MM.1S (cell line): ENCODE measurements at places on chromosomes 11 and 22.
A peak's percentile ranks its signal among the peaks of the same experiment; 100 is the strongest.

GRCh38 chr11:10770626-10771254 is 19.7 kb downstream of the CTR9 start:
- DNase-seq, result peak; percentile 44

DNA sequence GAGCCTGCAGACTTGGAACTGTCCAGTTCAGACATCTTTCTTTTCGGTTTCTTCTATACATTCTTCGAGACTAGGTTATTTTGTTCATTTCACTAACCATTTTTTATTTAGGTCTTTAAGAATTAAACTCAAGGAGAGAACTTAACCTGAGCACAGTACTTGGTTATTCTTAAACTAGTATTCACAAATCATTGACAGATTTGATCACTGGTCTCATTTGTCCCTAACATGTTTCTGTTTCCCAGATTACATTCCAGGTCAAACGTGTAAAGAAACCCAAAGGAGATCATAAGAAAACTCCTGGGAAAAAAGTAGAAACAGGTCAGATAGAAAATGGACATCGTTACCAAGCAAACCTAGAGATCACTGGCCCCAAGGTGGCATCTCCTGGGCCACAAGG is 85.1 kb downstream of the TTC17 start:
- DNase-seq, result no peak

DNA sequence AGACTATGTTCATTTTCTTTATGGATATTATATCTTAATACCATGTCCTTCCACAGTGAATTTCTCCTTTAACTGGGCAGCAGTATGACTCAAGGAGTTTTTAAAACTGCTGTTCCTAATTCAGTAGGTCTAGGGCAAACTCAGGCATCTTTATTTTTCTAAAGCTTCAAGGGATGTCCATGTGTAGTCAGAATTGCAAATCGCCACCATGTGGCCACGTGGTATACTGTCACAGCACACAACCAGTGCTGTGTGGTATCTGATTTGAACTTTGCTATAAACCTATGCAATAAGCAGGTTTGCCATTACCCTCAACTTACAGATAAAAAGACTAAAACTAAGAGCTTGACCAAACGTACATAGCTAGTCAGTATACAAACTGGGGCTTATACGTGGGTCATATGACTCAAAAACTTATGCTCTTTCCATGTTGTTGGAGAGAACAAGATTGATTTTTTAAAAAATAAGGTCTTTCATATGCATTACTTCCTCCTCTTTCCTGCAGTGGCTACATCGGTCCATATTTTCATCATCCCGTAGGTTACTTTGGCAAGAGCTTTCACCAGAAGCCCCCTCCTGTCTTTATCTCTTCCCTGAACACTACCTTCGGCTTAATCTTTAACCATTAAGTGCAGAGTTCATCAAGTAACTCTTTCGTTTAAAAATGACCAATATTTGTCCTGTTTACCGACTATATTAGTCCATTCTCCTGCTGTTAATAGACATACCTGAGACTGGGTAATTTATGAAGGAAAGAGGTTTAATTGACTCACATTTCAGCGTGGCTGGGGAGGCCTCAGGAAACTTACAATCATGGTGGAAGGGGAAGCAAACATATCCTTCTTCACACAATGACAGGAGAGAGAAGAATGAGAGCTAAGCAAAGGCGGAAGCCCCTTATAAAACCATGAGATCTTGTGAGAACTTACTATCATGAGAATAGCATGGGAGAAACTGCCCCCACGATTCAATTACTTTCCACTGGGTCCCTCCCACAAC is 8.0 kb upstream of the HTATIP2 start:
- peak; percentile 55 for DNase-seq

DNA sequence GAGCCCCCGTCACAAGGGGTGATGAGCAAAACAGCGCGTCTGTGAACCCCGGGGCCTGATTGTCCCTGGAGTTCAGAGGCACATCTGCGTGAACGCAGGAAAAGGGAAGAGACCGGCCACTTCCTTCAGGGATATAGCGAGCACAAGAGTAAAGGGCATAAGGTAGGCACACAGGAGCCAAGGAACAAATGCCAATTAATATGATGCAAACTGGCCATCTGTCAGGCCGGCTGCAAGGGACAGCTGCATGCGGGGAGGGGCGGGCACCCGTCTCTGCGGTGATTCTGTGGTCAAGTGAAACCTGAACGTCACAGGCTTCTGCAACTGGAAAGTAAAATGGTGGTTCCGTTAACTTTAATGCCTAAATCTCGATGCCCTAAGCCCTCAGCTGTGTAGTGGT is 64.7 kb downstream of the TRIM29 start:
- no peak for DNase-seq

- DNase-seq, result peak; percentile 53
These were observed 1.9 kb downstream of the CHRM4 start for GRCh38 chr11:46389450-46390330.

DNA sequence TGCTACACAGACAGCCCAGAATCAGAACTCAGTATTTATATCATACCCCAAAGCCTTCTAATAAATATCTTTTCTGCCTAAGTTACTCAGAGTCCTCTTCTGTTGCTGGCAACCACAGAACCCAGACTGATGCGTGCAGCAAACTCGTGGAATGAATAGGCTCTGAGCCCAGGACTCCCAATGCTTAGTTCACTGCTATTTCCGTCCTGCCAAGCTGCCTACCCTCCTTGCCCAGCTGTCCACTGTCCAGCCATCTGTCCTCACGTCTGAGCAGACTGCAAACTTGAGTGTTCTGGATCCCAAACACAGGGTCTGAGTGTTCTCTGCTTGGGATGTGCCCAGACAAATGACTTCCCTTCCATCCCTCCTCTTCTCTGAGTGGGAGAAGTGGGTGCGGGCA is 19.4 kb downstream of the PTPN5 start:
- no peak for DNase-seq

- DNase-seq, result no peak
These were observed 25.5 kb upstream of the CTSC start for GRCh38 chr11:88363004-88363403.

DNA sequence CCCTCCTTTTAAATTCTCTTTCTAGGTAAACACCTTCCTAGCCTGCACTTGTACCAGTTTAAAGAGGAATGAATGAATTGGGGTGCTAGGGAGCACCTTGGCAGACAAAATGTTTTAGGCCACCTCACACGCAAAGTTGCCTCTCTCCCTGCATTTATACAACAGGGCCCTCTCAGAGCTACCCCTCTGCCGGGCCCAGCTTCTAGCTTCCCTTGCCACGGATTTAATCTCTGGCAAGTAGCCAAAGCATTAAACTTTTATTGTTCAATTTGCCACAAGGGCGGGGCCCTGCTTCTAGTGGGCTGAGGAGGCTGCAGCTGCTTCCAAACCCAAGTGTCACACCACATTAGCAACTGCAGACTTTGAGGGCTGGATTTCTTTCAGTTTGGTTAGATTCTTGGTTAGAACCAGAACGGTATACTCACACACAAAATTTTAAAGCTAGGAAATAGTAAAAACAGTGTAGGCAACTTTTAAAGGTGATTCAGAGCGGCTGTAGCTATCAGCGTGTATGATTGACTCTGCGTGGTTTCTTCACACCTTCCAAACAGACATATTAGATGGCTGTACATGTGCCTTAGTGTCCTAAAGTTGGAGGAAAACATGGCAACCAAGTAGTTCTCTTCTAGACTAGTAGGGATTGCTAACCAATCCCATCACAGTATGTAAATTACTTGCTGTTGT is 6.5 kb downstream of the KREMEN1 start:
- DNase-seq, result no peak

- DNase-seq, result no peak
These were observed 5.6 kb upstream of the TIRAP start for GRCh38 chr11:126277322-126277721.

GRCh38 chr22:46008836-46009596 is 32.1 kb upstream of the WNT7B start:
- DNase-seq, result no peak

DNA sequence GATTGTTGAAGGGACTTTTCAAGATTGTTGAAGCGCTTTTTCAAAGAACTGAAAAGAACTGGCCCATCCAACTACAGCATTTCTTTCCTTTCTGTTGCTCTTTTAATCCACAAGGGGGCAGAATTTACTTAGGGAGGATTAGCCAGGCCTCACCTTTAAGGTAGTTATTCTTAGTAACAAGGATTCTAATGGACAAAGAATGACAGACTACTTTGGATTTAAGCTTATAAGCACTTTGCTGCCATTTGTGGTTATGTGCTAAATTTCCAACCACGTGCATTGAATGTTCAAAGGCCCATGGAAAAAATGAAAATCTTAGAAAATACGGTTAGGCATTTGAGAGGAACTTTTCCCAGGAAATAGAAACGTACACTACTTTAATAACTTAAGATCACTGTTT is 49.5 kb upstream of the HSPA8 start:
- peak; percentile 62 for DNase-seq

- no peak for DNase-seq
These were observed 123.7 kb downstream of the KCNQ1OT1 start for GRCh38 chr11:2576111-2576510.

- no peak for DNase-seq
These were observed 49.8 kb upstream of the SCUBE2 start for GRCh38 chr11:9141186-9141585.

- no peak for DNase-seq
These were observed 98.1 kb downstream of the TBC1D22A start for GRCh38 chr22:46860562-46860961.

- no peak for DNase-seq
These were observed 3.7 kb downstream of the F2 start for GRCh38 chr11:46722566-46723358.

GRCh38 chr11:35751664-35752061 is 89.1 kb downstream of the TRIM44 start:
- DNase-seq, result no peak

DNA sequence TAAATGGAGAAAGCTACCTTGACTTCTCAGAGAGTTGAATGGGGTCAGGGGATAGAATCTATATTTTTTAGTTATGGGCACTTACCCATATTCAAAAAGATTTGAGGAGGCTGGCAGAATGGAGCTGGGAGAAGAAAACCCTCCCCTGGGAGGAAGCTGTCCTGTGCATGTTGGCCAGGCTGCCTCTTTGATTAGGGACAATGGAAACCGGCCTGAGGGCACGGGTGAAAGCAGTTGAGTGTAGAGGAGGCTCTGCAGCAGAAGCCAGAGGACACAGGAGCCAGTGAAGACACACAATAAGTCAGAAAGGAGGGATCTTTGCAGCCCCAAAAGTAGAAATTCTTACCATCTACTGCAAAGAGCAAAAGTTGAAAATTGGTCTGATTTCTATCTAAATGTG is 66.6 kb upstream of the B3GAT1 start:
- DNase-seq, result no peak

- no peak for DNase-seq
These were observed 23.7 kb downstream of the ADAMTS8 start for GRCh38 chr11:130404727-130405126.

DNA sequence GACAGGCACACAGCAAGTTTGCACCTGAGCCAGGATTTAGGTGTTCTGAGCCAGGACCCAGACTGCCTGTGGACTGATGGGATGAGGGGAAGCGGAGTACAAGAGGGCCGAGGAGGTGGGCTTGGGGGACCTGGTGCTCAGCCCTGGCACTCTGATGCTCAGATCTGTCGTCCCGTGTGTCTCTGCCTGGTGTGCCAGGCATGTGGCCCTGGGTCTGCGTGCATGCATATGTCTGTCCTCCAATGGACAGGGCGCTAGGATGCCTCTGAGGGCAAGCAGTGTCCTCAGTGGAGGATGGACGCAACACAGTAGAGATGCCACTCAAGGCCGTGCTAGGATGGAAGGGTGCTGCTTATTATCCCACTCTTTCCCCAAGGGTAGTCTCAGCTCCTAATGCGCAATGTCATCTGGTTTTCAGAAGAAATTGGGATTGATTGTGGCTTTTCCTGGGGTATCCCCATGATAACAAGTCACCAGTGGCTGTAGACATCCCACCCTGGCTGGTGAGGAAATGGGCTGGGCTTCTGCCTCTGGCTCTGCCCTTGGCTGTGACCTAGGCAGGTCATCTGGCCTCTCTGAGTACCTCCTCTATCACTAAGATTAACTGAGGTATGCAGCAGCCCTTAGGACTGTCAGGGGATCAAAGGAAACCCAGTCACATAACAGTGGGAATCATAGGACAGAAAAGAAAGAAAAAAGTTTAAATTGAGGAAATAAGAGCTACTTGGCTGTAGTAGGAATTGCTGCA is 35.7 kb upstream of the SUSD2 start:
- no peak for DNase-seq

GRCh38 chr11:75191330-75191717 is 40.4 kb downstream of the SLCO2B1 start:
- DNase-seq, result no peak

DNA sequence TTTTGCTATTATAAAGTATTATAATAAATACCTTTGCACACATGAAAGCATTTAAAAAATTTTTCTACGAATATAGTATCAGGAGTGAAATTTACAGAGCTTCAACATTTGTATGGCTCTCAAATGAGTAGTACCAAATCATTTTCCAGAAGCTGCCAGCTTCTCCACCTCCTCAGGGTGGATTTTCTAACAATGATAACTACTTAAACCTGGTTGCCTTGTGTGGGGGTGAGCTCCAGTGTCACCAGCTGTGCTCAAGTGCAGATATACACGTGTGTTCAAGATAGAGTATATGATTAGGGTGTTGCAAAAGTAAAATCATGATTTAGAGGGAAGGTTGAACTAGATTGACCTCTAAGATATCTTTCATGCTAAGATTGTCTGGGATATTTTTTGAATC is 48.2 kb downstream of the HORMAD2 start:
- DNase-seq, result no peak

DNA sequence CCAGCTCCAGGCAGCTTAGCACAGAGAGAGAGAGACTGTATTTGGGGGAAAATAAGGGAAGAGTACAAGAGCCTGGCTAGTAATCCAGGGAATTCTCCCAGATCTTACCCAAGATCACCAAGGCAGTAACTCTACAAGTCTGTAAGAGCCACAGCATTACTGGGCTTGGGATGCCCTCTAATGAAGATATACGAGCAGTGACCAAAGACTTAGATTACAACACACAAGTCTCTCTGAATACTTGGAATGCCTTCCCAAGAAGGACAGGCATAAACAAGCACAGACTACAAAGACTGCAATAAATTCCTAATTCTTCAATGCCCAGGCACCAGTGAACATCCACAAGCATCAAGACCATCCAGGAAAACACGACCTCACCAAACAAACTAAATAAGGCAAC is 17.7 kb downstream of the DNAJC24 start:
- no peak for DNase-seq

GRCh38 chr11:128152796-128153696 is 434.3 kb downstream of the ETS1 start:
- no peak for DNase-seq

DNA sequence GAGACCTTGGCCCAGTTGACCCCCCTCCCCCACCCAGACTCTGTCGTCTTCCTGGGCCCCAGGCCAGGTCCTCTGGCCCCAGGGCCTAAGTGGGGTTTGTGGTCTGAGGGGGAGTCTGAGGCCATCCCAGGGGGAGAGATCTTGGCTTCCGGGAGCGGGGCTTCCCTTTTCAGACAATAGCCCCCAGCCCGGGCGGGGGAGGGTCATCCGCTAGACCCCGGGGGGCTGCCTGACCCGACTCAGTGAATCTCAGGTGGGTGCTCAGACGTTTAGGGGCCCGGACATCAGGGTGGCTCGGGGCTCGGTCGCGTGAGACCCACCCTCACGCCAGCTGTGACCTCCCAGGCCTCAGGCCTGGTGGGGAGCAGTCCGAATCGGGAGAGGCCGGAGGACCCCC is 609 bp downstream of the MAPK11 start:
- DNase-seq, result no peak

GRCh38 chr11:128394431-128395089 is 192.8 kb downstream of the ETS1 start:
- no peak for DNase-seq

GRCh38 chr11:105857728-105858127 is 164.3 kb downstream of the MSANTD4 start:
- no peak for DNase-seq
